ENCODE measurements at places on chromosomes 5 and 9.

DNA sequence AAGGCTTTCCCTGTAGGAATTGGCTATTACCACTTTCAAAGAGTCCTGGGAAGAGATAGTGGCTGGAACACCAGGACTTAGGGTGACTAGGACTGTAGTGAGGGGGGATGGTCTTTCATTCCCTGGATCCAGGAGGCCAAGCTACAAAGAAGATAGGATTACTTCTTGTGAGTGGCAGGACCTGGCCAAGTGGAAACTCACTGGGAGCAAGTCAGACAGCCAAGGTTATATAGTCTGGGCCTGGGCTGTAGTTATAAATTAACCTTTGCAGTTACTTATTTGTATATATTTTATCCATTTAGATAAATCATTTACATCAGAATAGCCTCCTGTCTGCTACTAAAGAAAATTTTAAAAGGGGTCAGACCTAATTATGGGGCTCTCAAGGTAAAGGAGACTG, 124.3 kb downstream of the TLR4 start:
- DNase-seq: no peak

- no peak for DNase-seq
These were observed at the start of gene MVB12B for GRCh38 chr9:126326228-126327005. TSS of gene MVB12B (plus strand) at chr9:126326829. CDS start at chr9:126326930, 101 bp downstream.

- no peak for DNase-seq
These were observed 56.5 kb downstream of the SPOCK1 start for GRCh38 chr5:137442660-137443059.

- no peak for DNase-seq
These were observed 282.2 kb downstream of the MED10 start for GRCh38 chr5:6096101-6096500.

GRCh38 chr9:87725900-87726709, at the start of gene CTSL:
TSS of gene CTSL (plus strand) at chr9:87726119. CDS start at chr9:87727604, 1,485 bp downstream.
- DNase-seq: peak; percentile 42

DNA sequence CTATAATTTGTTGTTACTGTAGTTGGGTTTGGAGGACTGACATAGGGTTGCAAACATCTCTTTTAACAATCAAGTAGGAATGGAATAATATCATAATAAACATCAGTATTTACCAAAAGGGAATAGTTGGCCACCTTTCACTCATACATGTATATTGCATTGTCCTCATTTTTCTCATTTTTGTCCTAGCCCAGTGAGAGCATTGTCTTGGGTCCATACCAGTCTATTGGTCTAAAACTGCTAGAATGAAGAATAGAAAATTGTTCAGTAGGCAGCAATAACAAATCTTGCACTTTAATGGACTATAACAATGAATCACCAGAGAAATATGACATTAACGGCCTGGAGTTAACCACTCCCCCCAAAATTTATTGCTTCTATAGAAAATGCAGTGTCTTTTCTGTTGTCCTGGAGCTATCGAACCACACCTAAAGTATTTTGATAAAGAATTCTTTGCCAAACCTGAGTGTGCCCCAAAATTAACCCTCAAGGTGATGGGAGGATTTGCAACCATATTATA, 80.9 kb upstream of the IL33 start:
- no peak for DNase-seq

All from C1 segment of cervical spinal cord (tissue), 14 donors.